ENCODE measurements at places on chromosomes 11 and 22.

DNA sequence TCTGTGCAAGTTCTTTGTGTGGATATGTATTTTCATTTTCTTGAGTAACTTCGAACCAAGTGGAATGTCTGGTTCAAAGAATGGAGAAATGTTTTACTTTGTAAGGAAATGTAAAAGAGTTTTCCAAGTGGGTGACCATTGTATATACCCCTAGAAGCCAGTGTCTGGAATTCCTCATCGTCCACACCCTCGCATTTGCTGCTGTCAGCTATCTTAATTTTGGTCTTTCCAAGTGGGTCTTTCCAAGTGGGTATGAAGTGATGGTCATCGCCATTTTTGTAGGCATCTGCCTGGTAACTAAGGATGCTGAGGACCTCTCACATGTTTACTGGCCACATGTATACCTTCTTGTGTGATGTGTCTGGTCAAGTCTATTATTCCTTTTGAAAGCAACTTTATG lies 547.5 kb downstream of the TBC1D22A start:
- no peak for DNase-seq

- no peak for DNase-seq
Observed at GRCh38 chr11:110454609-110455008, 24.9 kb downstream of the FDX1 start.

GRCh38 chr11:41189701-41190436 lies 269.6 kb downstream of the LRRC4C start:
- DNase-seq: no peak

GRCh38 chr11:3627291-3627690 lies 14.5 kb downstream of the ART5 start:
- no peak for DNase-seq

GRCh38 chr11:134145715-134146114 lies 76.8 kb downstream of the JAM3 start:
- DNase-seq: no peak

Data from thyroid gland (tissue), 4 donors.